CD4-positive, alpha-beta memory T cell (primary cell): ENCODE measurements at places on chromosomes 2 and 18. TPM values are rescaled to one million over a fixed set of nuclear protein-coding genes. Genes with fewer than 3 reads are reported as not detected.

MYO7B gene
- total RNA-seq, result not detected

PTH2R gene
- not detected for total RNA-seq

GLI2 gene
- not detected for total RNA-seq

CELF4 gene
- total RNA-seq, result not detected

IRS1 gene
- 2.2 TPM for total RNA-seq

SP3 gene
- 117 TPM for total RNA-seq

DSC1 gene
- total RNA-seq, result 2.7 TPM

GAD1 gene
- total RNA-seq, result not detected

ASPRV1 gene
- total RNA-seq, result 2.0 TPM

DSC2 gene
- total RNA-seq, result not detected

ILKAP gene
- total RNA-seq, result 87.8 TPM

SPHKAP gene
- not detected for total RNA-seq

NYAP2 gene
- total RNA-seq, result 0.06 TPM

GNLY gene
- total RNA-seq, result 20.0 TPM

STPG4 gene
- total RNA-seq, result 0.72 TPM

ZNF385B gene
- total RNA-seq, result not detected

SCN7A gene
- total RNA-seq, result not detected

PROKR1 gene
- total RNA-seq, result not detected

GCG gene
- not detected for total RNA-seq

VAMP5 gene
- 25.5 TPM for total RNA-seq

RESP18 gene
- total RNA-seq, result not detected

DSG1 gene
- total RNA-seq, result not detected

ASB18 gene
- total RNA-seq, result not detected

ZRANB3 gene
- 3.3 TPM for total RNA-seq

MOCOS gene
- not detected for total RNA-seq

OTX1 gene
- total RNA-seq, result not detected

YWHAQ gene
- 124 TPM for total RNA-seq

SULT1C4 gene
- total RNA-seq, result not detected

MYOM1 gene
- 4.2 TPM for total RNA-seq

ELAC1 gene
- total RNA-seq, result 11.7 TPM

OTOS gene
- total RNA-seq, result not detected

TRABD2A gene
- total RNA-seq, result 83.3 TPM

DLGAP1 gene
- total RNA-seq, result 0.67 TPM

REG3A gene
- total RNA-seq, result not detected

PLEKHA3 gene
- total RNA-seq, result 31.9 TPM

DNAH7 gene
- total RNA-seq, result not detected

MROH2A gene
- total RNA-seq, result not detected

EMILIN1 gene
- total RNA-seq, result 0.33 TPM

BARD1 gene
- total RNA-seq, result 9.2 TPM

C2orf80 gene
- not detected for total RNA-seq

STK17B gene
- 234 TPM for total RNA-seq

AQP12B gene
- not detected for total RNA-seq

GALR1 gene
- not detected for total RNA-seq

PTGR3 gene
- 55.9 TPM for total RNA-seq

LCT gene
- total RNA-seq, result 0.06 TPM

C2orf66 gene
- not detected for total RNA-seq
